Kidney epithelial cell (primary cell): ENCODE measurements at places on chromosomes 2 and 18. TPM values are rescaled to one million over a fixed set of nuclear protein-coding genes. Genes with fewer than 3 reads are reported as not detected.

DNA sequence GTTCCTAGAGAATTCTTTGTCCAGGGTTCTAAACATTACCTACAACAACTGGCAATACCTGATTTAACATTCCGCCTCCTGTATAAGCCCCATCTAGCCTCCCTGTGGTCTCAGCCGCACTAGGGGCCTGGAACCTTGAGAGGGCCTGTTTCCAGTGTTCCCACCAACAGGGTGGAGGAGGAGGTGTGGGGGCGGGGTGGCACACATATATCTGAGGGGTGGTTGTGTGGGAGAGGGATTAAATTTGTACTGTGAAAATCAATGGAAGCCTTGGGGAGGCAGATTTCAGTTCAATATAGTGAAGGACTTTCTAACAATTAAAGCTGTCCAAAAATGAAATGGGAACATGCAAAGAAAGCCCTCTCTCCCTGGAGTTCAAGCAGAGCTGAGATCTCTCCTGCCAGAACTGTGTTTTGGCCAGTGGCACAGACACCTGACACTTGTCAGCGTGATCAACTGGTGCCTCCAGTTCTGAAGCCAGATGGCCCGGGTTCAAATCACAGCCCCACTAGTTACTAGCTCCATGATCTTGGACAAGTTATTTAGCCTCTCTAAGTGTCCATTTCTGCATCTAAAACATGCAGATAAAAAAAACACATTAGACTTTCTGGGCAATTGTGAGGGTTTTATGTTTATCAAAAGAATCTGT lies 17.0 kb upstream of the FZD7 start:
- no peak for DNase-seq

GRCh38 chr2:229653531-229653930 lies 60.8 kb downstream of the DNER start:
- DNase-seq = peak; percentile 45

DNA sequence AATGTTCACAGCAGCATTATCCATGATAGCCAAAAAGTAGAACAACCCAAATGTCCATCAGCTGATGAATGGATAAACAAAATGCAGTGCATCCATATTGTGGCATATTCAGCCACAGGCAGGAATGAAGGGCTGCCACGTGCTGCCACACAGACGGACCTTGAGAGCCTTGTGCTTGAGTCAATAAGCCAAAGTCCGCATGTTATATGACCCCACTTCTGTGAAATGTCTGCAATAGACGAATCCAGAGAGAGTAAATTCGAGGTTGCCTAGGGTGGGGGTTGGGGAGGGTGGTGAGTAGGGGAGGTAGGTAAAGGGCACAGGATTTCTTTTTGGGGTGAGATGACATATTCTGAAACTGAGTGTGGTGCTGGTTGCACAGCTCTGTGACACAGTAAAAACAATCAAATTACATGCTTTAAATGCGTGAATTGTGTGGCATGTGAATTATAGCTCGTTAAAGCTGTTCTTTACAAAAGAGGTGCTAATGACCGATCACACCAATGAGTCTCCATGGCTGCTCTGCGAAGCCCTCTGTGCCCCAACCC lies 38.9 kb upstream of the LDLRAD4 start:
- no peak for DNase-seq

Gene ANKAR
- 3.3 and 3.8 TPM in 2 replicates for total RNA-seq

Gene CRYGD
- total RNA-seq = not detected in 2 replicates

DNA sequence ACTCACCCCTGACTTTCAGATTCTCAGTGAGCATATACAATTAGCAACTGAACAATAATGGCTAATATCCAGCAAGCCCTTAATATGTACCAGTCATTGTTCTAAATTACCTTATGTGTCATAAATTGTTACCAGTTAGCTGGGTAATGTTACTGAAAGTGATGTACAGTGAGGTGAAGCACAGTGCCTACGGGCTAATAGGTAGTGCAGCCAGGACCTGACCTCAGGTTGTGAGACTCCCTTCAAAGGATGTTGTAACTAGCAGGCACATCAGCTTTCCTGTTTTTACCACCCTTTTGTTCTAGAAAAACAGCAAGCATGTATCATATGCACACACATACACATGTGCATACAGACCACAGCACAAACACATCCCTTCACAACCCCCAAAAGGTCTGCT lies 258.3 kb downstream of the PHLPP1 start:
- DNase-seq = no peak

DNA sequence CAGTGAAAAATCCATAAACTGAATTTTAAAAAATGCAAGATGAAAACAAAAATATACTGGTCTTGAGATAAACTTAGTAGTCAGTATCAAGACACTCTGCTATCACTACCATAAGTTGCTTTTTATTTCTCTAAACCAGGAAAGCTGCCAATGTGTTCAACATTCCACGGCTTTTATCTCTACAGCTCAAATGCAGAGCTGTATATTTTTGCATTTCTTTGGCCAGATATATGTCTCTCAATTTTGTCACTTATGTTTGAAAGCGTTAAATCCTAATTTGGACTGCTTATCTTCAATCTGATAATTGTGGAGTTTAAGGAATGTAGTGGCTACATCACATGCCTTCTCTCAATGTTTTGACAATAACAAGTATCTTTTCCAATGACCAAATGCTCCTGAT lies 609.5 kb downstream of the EPHA4 start:
- DNase-seq = no peak
